ENCODE measurements at places on chromosomes 16 and 17.

GRCh38 chr17:29240477-29240876 is 6.2 kb upstream of the CRYBA1 start:
- DNase-seq: no peak

DNA sequence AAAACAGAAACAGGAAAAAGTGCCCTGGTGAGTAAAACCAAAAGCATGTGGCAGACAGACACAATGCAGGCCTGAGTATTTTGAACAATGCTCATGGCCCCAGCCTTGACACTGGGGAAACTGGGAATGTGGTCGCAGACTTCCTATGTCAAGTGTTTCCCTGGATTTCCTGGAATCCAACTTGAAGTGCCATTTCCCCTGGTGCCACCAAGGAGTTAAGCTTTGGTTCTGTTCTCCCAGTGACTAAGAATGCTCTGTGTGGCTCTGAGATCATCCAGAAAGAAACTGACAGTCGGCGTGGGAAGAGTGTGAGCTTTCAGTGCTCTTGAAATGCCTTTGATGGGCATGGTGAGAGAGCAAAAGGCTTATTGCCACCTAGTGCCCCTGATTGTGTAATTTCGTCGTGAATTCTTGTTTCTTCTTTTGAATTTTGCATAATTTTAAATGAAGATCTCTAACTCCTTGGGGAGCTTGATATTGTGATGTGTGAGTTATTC is 96.0 kb downstream of the YPEL2 start:
- DNase-seq: no peak

- DNase-seq: no peak
Observed at GRCh38 chr16:85354686-85355514, 242.6 kb upstream of the CIBAR2 start.

DNA sequence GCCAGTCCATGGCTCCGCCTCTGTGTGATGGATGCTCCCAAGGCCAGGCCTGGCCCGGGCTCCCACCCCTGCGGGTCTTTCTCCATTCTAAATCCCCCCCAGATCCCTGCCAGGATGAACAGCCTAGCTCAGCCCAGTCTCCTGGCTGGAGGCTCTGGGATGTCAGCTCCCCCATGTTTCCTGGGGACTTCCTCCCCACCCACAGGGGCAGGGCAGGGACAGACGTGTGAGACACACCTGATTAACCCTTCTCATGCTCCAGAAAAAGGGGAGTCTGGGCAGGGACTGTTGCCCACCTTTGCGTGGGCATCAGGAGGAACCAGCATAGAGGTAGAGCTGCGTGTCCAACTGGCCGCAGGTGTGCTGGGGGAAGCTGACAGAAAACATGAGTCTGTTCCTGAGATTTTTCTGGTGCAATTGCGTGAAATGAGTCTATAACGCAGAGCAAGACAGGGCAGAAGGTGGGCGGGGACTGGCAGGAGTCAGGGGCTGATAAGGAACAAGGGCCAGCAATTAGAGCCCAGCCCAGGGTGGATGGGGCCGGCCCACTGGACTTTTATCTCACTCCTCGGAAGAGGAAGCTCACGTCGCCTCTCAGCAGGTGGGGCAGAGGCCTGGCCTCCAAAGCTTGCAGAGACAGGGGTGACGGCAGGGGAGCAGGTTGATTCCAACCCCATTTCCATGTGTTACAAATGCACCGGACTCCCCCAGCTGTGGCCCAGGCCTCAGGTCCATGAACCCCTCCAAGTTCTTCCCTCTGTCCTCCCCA is 238.2 kb downstream of the RBFOX3 start:
- DNase-seq: no peak

- DNase-seq: no peak
Observed at GRCh38 chr16:4631444-4631843, 6.8 kb downstream of the MGRN1 start.

DNA sequence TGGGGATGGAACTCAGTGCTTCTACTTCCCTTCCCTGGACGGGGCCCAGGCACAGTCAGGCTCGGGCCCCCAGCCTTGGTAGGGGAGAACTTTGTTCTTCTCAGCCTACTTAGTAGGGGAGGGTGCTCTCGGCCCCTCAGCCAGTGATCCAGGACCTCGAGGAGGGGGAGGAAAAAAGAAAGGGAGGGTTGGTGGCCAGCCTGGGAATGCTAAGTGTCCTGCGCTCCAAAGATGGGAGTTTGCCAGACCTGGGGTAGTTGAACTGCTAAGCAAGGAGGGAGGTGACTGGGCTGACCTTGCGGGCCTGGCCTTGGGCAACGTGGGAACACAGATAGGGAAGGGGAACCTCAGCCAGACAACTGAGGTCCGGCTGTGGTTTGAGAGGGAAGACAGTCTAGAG is 12.2 kb downstream of the ADGRG1 start:
- no peak for DNase-seq

DNA sequence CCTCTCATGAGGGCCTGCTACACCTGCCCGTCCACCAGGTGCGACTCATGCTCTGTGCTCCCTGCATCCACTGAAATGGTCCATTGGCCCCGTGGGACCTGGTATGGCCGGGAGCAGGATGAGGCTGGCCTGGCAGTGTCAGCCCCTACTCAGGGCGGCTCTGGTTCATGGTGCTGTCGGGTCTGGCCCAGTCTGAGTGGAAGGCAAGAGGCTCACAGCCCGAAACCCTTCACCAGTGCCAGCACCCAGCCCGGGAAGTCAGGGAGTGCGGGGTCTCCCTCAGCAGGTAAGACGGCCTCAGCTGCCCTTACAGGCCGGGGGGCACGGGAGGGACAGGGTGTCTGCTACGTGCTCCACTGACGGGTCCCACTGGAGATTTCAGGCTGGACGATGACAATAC is 40.5 kb upstream of the RASD1 start:
- DNase-seq: no peak

DNA sequence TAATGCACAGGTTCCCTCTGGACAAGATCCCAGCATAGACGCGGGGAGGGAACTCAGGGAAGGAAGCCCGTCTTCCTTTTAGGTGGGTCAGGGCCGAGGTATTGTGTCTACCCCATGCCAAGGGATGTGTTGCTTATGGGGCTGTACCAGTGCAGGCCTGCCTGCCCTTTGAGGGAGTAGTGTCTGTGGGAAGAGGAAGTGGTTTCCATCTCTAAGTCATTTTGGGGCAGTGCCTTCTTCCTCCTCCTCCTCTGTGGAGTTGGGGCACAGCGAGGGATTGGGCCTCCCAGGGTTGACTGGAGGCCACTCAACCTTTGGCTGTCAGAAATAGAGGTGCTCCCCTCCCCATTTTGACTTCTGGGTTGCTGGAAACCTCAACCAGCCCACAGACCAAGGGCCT is 26.5 kb downstream of the GJD3 start:
- DNase-seq: no peak

GRCh38 chr17:42283241-42284023 is 4.9 kb upstream of the STAT5A start:
- DNase-seq: no peak

Data from T-helper 9 cell (primary cell).